ENCODE measurements at places on chromosomes 3 and 15.

DNA sequence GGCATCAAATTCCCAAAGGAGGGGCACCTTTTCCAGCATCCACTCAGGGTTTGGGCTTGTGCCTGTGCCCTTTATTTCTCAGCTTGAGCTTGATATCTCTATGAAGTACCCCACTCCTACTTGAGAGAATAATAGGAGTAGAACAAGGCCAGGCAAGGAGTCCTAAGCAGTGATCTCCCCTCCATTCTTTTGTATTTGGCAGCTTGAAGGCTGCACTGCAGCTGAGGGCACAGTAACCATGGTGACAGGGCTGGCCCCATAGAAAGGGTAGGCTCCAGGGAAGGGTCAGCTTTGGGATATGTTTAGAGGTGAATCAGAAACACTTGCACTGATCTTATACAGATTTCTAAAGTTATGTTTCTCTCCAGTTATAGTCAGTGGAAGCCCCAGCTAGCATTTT is 145.4 kb upstream of the SLC24A5 start:
- DNase-seq: no peak

- DNase-seq: no peak
These were observed 152.0 kb downstream of the KLHL25 start for GRCh38 chr15:85642693-85643066.

DNA sequence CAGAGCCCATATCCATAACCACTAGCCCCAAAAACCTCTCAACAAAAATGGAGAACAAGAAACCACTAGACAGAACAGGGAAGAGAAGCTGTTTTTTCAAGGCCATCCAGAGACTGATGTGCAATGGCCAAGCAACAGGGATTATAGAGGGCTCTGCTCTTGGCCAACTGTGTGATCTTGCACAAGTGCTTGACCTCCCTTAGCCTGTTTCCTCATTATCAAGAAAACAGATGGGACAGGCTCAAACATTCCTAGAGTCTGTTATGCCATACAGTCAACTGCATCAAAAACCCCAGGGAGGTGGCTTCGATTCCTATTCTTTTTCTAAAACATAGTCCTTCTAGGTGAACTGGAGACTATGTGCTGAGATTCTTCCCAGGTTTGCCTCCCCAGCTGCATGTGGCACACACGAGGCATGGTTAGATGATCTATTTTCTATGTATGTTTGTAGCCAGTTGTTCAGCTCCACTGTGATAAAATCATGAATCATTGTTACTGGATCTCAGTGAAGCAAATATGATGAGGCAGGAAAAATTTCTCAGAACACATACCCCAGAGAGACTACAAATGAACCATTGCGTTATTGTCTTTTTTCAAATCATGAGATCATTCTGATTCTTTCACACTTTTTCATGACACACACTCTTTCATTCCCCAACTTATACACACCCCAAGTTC is 132.9 kb upstream of the TGFBR2 start:
- DNase-seq: no peak

DNA sequence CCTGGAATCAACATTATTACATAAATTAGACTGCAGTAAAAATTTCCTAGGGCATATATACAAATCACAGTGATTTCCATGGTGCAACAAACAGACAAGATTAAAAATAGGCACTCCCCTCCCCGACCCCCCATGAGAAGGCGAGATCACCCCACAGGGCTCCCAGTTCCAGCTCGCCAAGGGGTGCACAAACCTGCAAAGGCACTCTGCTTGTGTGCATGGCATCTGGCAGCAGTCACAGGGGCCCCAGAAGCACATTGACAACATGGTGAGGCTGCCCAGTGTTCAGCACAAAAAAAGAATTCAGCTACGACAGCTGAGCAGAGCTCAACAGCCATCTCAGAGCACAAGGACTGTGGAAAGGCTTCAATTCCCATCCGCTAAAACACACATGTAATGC is 19.2 kb upstream of the CERS3 start:
- DNase-seq: no peak

- no peak for DNase-seq
These were observed 59.8 kb upstream of the MEX3B start for GRCh38 chr15:82105451-82106215.

GRCh38 chr3:27279123-27279522 is 90.1 kb downstream of the NEK10 start:
- DNase-seq: peak; percentile 41

DNA sequence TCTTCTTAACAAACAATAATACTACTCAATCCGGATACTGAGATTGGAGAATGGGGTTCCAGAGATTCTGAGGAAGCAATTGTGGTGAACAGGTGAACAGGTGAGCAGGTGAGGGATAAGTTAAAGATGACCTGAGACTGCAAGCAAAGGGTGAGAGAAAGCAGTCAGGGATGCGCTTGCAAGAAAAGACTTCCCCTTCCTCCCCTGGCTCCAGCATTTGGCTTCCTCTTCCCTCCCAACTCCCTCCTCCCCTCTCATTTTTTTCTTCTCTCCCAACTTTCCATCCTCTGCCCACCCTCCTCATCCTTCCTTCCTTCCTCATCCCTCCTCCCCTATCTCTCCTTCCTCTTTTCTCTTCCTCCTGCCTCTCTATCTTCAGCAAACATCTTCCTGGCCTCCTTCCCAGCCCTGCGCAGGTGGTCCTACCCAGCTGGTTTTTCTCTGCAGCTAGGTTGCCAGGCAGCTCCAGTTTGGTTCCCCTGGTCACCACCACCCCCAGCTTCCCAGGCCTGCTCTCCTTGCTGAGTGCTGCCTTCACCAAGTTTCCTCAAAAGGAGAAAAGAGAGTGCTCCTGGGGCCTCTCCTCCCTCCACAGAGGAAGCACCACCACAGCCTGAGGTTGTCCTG is 10.4 kb upstream of the VIPR1 start:
- DNase-seq: no peak

- no peak for DNase-seq
These were observed 739.4 kb downstream of the MCTP2 start for GRCh38 chr15:94970802-94971201.

DNA sequence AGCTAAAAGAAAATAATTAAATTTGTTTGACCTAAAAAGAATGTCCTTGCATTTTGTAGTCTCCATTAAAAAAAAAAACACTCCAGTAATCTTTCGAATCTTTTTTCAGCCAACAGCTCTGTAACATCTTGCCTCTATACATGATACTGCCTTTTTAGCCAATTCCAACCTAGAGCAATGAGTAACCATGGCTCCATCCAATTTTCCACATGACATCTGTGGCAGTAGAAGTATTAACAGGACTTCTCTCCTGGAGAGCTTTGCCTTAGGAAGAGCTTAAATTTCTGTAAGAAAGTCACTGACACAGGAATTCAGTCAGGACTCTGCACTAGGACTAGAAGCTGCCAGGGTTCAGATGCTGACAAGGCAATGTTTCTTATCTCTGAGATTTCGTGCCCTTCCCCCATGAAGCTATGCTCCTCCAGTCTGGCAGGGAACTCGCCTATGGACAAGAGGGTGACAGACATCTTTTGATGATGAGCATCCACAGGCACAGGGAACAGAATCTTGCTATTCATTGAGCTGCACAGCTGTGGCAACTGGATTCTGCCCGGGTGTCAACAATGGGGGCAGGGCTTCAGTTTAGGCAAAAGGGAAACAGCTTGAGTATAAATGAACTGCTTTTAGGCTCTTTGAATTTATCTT is 81.8 kb downstream of the ALCAM start:
- no peak for DNase-seq

- no peak for DNase-seq
These were observed 244.7 kb upstream of the ST8SIA2 start for GRCh38 chr15:92149029-92149428.

DNA sequence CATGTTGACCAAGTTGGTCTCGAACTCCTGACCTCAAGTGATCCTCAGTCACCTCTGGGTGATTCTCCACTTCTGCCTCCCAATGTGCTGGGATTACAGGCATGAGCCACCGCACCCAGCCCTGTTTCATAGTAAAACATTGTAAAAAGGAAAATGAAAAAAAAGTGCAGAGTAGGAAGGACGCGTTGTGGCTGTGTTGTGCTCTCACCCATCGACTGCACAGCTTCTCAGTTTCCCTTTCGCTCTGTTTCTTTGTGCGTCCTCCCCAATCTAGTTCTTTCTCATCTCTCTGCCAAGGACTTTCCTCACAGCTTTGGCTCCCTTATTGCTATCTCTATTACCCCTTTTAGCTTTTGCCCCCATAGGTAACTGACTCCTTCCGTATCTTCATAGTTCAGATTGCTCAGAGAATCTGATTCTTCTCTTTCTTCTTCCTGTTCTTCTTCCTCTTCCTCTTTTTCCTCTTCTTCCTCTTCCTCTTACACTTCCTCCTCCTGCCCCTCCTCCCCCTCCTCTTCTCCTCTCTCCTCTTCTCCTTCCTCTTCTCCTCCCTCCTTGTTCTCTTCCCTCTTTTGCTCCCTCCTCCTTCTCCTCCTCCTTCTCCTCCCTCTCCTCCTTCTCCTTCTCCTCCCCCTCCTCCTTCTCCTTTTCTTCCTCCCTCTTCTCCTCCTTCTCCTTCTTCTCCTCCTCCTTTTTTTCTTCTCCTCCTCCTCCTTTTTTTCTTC is 81.1 kb upstream of the VGLL4 start:
- no peak for DNase-seq

DNA sequence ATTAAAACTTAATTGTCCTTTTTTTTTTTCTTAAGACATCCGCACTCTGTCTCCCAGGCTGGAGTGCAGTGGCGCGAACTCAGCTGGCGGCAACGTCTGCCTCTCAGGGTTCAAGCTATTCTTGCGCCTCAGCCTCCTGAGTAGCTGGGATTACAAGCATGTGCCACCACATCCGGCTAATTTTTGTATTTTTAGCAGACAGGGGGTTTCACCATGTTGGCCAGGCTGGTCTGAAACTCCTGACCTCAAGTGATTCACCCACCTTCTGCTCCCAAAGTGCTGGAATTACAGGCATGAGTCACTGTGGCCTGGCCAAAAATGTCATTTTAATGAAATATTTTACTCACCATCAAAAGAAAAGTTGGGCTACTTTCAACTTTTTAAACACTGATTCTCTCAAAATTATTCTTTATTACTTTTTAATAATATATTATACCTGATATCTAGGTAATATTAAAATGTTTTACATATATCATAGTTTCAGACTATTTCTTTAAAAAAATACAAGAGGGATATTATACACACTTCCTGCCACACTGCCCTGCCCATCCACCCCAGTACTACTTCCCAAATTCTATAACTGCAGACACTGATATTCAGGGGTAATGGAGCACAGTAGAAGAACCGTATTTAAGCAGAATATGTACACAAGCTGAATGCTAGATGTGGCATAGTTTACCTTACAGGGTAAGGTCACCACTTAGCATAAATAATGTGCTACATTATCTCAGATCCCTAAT is 723.9 kb upstream of the ZNF385D start:
- no peak for DNase-seq

DNA sequence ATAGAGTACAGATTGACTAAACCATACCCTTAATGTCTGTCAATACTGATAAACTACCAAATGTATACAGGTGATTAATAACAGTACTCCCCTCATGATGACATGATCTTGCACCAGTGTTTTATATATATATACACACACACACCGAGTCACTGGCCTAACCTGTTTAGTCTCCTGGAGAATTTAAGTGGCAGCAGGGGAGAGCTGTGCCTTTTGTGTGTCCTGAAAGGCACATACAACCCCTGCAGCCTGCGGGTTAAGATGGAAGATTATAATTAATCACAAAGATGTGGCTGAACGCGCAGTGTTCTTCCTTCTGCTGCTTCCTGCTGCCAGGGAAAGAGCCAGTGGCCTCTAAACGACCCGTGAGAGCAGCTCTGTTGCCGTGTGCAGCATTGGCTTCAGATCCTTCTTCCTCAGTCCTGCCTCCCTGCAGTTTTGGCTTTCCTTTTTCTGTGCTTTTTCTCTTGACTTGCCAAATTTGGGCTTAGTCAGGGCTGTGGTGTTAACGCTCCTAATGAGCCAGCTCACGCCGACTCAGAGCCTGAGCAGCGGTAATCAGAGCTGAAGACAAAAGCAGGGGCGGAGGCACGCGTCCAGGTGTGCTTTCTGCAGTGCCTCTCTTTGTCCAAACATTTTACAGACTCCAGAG is 42.5 kb upstream of the UBE3A start:
- no peak for DNase-seq

DNA sequence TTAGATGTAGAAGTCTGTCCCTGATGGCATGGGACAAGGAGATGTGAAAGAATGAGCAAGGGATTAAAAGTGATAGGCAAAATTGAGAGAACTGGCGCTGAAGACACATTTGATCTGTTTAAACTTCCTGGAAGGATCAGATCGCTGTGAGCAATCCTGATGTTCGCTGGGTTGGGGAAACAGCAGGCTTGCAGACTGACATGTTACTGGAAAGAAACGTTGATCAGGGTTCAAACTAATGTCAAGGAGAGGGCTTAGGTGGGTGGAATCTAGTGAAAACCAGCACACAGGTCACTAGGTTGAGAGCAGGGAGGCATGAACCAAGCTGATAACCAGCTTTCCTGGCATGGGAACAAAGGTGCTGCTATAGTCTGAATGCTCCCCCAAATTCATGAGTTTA is 34.5 kb upstream of the SPTSSB start:
- no peak for DNase-seq

- DNase-seq: no peak
These were observed 7.6 kb upstream of the FOXB1 start for GRCh38 chr15:59996298-59997041.

- DNase-seq: no peak
These were observed 295.1 kb downstream of the EPHB1 start for GRCh38 chr3:135090020-135090717.

DNA sequence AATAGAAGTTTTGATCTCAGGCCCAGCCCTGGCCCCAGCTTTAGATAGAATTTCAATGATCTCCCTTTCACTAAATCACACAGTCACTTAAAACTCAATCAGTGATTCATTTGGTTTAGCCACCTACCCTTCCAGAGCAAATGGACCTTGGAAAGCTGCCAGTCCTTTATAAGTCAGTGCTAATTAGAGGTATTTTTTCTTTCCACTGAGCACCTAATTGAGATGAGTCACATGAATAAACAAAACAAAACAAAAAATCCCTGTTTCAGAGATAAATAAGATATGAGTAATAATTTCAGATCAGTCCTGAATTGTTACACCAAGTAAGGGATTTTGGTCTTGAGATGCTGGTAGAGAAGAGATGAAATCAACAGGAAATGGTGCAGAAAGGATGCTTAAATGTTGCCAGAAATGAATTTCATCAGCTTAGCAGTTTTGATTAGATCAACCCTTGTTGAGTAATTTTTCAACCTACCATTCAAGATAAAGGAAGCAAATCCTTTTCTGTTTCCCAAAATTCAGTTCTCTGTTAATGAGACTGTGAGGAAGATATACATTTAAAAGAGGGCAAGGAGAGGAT is 352.0 kb upstream of the COL8A1 start:
- no peak for DNase-seq

DNA sequence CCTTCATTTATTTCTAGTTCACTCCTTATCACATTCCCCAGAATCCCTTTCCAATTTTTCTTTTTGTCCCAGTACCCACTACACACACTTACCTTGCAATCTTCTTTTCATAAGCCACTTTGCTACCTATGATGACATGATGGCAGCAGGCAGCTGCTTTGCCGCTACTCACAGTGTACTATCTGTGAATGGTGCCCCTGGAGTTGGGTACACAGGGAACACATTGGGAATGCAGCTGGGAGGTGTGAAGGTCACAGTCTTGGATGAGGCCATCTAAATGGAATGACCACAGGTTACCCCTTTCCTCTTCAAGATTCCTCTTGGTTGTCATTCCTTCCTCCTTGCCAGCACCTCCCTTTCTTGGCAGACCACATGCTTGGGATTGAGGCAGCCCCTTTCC is 20.8 kb upstream of the TNIK start:
- no peak for DNase-seq

- no peak for DNase-seq
These were observed 2.0 kb downstream of the RSRC1 start for GRCh38 chr3:158111861-158112260.
